ENCODE measurements at places on chromosomes 5 and 9.

- DNase-seq, result no peak
Observed at GRCh38 chr9:110440796-110441195, 103.1 kb upstream of the TXNDC8 start.

DNA sequence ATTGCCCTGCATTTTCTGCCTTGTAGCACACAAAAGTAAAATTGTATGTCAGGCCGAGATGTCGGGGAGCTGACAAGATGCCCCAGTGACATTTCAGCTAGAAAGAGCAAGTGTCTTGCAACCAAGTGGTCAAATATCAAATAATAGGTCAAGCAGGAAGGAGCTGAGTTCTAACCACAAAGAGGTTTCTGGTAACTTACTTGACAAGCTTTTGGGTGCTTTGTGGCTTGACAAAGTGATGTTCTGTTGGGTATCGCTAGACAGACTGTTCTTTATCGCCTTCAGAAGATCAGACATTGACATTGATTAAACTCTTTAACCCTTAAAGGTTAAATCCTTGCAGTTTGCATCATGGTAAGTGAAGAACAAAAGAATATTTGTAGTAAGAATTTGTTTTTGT lies 419.9 kb downstream of the CCDC171 start:
- DNase-seq, result no peak

GRCh38 chr5:131224387-131225201 lies 39.3 kb upstream of the CDC42SE2 start:
- DNase-seq, result no peak

DNA sequence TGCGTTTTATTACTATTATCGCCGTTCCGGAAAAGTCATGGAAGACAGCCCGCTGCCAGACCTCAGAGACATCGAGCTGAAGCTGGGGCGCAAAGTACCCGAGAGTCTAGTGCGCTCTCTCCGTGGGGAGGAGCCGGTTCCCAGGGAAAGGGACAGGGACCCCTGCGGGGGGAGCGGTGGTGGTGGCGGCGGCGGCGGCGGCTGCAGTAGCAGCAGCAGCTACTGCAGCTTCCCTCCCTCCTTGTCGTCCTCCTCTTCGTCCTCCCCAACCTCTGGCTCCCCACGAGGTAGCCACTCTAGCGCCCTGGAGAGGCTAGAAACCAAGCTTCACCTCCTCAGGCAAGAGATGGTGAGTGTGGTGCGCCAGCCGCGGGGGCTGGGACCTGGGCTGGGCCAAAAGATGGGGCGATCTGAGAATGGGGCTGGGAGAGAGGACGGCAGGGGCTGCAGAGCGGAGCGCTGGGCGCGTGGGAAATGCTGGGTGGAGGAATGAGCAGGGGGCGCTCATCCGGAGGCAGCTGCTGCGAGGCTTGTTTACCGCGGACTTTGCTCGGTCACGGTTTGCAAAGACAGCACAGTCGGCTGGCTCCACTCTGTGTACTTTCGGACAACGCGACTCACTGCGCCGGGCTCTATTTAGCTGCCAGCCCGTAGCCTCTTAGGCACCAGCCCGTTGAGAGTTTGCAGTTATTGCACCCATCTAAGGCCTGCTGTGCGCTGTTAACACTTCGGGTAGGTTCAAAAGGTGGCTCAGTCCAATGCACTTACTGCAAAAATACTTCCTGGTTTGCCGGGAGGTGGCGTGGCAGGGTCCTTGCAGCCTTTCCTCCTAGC lies 1.1 kb downstream of the LURAP1L start:
- no peak for DNase-seq

DNA sequence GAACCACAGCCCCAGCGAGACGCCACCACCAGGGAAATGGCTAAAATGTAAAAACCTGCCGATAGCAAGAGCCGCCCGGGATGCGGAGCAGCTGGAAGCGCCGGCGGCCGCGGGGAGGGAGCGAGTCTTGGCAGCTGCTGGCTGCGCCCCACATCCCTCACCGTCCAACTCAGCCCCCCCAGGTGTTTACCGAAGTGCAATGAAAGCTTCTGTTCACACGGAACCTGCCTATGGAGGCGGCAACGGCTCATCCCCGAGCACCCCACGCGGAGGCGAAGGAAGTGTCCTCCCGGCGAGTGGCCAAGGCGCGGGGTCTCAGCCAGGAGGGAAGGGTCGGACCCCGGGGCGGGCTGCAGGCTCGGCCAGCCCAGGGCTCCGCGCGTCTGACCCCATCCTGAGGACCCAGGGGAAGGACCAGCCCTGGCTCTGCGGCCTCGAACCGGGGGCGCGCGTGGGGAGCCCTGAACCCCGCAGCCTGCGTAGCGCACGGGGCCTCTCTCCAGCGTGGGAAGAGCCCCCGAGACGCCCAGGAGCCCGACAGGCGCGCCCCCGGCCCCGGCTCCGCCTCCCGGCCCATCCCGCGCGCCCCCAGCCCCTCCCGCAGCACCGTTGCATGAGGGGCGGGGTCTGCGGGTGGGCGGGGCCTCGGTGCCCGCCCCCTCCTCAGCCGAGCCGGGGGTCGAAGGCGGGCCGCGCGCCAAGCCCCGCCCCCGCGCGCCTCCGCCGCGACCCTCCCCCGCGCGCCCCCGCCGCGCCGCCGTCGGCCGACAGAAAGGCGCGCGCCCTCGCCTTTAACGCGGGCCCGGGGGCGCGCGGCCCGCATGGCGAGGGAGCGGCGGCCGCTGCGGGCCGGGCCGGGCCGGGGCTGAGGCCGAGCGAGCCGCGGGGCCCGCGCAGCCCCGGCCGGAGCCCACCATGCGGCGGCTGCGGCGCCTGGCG lies at the start of gene DIPK1B:
Gene DIPK1B (plus strand): TSS at position 822 of the 939 bp plus-strand sequence. CDS start 94 bp downstream, at position 916.
- DNase-seq, result no peak
